Endothelial cell of umbilical vein (primary cell): ENCODE measurements at places on chromosomes 5 and 9.

GRCh38 chr5:113068559-113068958, 92.0 kb downstream of the DCP2 start:
- DNase-seq, result no peak

DNA sequence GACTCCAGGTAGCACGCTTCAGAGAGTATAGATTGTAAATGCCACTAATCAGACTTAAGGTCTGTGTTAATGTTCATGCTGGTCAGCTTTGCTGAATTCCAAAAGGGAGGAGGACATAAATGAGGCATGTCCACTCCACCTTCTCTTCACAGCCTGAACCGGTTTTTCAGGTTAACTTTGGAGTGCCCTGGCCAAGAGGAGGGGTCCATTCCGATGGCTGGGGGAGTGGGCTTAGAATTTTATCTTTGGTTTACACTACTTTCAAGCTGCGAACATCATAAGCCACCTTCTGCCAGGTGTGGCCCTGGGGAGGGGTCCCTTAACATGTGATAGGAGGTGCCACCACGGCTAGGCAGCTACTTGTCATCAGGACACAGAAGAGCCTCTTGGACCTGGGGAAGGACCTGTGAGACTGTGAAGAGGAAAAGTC, 24.2 kb downstream of the ABO start:
- no peak for DNase-seq

- no peak for DNase-seq
These were observed 122.8 kb downstream of the DPYSL3 start for GRCh38 chr5:147387109-147387508.

DNA sequence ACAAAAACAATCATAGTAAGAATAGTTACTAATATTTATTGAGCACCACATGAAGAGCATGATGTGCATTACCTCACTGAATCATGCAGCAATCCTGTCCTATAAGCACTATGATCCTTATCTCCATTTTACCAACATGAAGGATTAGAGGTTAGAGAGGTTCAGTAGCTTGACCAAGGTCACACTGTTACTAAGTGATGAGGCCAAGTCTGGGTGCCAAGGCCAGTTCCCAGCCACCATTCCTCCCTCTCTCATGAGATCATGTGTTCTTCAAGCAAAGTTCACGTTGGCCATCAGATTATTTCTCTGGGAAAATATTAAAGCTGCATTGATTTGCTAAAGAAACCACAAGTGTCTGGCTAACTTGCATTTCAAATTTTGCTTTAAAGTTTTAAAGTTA, 31.0 kb downstream of the PDE8B start:
- DNase-seq, result no peak

GRCh38 chr5:127766676-127767335, 63.6 kb downstream of the CCDC192 start:
- peak; percentile 17 for DNase-seq

- DNase-seq, result no peak
These were observed 418.9 kb downstream of the ARHGEF28 start for GRCh38 chr5:74044936-74045335.

DNA sequence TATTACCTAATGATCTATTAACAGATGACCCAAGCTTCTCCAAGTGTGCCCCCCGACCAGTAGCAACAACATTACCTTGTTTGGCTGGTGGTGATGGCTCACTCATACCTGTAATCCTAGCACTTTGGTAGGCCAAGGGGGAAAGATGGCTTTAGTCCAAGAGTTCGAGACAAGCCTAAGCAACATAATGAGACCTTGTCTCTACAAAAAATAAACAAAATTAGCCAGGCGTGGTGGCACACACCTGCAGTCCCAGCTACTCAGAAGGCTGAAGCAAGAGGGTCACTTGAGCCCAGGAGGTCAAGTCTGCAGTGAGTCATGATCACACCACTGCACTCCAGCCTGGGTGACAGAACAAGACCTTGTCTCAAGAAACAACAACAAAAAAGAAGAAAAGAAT, 62.9 kb downstream of the GCNT1 start:
- no peak for DNase-seq

DNA sequence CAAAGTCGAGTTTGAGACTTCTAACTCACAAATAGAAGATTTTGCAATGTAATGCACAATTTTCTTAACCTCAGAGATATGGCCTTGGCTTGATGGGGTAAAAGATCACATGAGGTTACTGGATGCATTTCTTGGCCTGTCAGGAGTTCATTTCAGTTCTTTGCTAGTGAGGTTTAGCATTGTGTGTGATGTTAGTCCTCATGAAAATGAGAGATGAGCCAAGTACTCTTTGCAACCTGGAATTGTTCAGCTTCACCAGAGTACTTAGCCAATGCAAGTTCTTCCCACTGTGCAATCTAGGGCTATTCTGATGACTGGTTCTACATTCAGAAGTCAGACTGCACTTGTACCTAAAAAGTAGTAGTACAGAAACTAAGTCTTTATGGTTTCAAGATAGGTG, 24.9 kb downstream of the GNAQ start:
- DNase-seq, result no peak
